ENCODE measurements at places on chromosomes 5 and 9.
A peak's percentile ranks its signal among the peaks of the same experiment; 100 is the strongest.

DNA sequence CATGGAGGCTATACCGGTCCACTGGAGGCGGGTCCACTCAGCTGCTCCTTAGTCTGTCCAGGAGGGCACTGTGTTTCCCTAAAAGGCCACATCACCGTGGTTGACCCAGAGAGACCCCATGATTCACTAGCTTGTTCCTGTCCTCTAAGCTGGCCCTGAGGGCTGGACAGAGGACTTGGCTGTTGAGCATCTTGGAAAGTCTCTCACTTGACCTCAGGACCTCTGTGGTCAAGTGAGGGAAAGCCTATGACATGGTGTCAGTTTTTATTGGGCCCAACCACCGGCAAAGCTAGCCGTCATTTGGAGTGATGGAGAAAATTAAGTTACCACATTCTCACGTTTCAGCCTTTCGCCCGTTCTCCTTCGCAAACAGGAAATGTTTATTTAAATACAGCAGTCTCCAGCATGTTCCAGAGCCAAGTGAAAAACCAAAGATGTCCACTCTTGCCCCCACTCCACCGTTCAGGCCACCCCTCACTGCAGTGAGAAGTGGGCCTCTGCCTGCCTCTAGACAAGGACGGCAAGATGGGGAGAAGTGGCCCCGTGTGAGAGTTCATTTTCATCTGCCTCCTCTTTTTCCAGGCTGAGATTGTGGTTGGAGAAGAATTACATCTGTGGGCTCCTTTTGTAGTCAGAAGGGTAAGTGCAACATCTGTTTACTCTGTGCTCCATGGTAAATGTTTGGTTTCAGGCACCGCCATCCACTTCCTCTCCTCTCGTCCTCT, 4.4 kb downstream of the SLIT3 start:
- DNase-seq, result no peak

- DNase-seq, result no peak
Measured at GRCh38 chr5:62824936-62825335, 246.3 kb downstream of the LRRC70 start.

DNA sequence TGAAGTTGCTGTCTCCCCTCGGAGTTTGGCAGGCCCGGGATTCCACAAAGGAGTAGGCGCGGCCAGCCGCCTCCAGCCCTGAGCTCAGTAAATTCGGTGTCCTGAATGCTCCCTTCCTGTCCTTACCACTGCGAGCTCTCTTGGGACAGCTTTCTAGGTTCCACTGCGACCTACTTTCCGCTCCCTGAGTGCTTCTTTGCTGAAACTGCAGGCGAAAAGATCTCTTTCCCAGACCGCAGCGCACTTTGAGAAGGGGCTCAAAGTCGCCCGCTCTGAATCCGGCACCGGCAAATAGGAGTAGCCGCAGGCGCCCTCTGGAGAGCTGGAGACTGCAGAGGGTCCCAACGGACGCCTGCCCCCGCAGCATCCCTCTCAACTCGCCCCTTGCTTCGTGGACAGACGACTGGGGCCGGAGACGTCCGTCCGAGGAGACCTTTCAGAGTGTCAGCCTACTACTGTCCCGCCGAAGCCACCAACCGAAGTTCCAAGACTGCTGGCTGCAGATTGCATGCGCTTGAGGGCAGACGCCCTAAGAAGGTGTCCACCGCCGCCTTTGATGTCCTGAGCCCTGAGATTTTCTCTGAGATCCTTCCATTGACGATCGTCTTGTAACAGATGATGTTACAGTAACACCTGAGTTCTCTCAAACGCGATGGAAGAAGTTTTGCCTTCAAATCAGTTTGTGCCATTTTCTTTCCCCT, 96.0 kb downstream of the ANXA2R start:
- DNase-seq, result no peak

- DNase-seq, result peak; percentile 43
Measured at GRCh38 chr9:21813575-21814473, 11.4 kb downstream of the MTAP start.

DNA sequence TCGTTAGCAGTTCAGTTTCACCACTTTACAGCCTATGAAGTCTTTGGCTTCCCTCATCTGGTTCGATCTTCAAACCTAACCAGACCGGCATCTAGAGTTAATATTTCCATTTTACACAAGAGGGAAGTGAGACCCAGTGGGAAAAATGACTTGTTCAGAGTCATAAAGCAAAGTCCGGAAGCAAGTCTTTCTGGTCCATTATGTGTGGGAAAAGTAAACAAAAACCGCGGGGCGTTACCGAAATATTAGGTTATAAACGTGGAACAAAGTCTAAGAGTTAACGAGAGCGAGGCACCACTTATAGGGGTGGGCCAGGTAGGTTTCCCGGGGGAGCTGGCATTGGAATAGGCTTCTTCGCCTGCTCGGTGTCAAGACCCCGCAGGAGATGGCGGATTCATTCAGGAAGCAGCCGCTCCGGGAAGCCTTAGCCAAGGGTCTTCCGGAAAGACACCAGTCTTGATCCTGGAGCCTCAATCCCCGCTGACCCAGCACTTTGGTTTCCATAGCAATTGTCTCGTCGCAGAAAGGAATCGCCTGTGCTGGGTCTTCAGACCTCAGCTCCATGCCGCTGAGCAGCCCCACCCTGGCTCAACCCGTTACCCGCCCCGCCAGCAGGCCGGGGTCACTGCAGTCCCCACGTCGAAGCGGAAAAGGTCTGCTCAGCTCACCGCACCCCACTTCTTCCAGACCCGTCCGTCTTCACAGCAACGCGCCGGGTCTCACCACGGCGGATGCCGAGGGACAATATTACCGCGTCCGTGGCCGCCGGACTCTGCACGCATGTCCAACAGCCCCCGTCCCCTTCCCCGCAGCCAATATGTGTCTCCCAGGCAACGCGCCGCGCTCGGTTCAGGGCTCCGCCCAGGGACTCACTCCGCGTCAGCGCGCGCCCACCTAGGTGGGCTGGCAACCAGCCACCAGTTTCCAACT, at the start of gene C5orf52:
Gene C5orf52 (plus strand): TSS at position 872 of the 930 bp plus-strand sequence. CDS start 82 bp downstream, outside the sequence.
- DNase-seq, result no peak

GRCh38 chr5:178576591-178577351, 13.4 kb downstream of the COL23A1 start:
- no peak for DNase-seq

- no peak for DNase-seq
Measured at GRCh38 chr5:171842777-171843328, 57.2 kb downstream of the SMIM23 start.

DNA sequence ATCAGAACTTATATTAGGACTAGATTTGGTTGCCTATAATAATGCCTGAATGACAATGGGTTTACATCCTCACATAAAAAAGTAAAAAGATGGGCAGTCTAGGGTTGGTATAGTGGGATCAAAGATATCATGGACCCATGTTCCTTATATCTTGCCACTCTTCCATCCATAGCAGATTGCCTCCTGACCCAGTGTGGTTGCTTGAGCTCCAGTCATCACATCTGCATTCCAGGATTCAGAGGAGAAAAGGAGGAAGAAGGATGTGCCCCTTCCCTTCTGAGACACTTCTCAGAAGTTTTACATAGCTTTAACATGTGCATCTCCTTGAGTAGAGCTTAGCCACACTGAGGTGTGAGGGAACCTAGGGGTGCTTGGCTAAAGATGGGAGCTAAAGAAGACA, 22.9 kb downstream of the RALGPS1 start:
- DNase-seq, result no peak

DNA sequence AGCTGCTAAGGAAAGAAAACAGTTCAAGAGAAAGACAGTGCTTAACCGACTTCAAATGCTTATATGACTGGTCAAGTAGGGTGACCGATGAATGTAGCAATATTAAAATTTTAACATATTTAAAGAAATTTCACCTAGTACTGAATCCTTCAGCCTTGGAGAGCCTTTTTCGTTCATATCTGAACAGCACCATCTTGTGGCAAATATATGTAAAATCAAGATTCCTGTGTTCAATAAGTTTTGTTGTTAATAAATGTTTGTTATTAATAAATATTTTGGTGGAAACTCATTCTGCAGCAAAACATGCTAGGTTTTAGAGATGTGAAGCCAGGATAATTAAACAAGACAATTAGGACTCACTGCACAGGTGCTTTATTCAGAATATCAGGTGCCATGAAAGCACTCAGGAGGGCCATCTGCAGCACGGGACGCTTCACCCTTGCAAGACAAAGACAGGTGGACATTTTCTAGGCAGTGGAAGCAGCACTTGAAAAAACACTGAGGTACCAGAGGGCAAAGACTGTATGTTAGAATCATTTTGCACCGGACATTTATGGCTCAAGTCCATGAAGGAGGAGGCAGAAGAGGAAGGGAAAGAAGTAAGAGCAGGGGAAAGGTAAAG, 15.6 kb downstream of the TICAM2 start:
- no peak for DNase-seq

- peak; percentile 28 for DNase-seq
Measured at GRCh38 chr5:135203593-135204036, 169.6 kb upstream of the PITX1 start.

GRCh38 chr9:107874591-107875369, 385.2 kb upstream of the KLF4 start:
- no peak for DNase-seq

DNA sequence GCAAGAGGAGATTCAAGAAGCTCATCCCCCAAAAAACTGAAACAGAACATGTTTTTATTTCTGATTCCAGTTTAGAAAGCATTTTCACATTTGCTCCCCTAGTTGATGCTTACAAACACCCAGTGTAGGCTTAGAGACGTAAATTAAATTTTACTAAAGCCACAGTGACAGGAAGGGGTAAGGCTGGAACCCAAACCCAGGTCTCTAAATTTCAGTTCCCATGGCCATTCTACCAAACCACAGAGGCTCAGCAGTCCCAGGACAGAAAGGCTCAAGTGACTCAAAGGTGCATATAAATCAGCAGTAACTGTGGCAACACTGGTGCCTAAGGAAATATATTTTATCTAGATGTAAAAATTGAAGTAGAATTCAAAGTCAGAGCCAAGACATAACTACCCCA, 128.7 kb downstream of the CEP120 start:
- DNase-seq, result no peak

- no peak for DNase-seq
Measured at GRCh38 chr5:158056130-158056825, 197.3 kb upstream of the CLINT1 start.

DNA sequence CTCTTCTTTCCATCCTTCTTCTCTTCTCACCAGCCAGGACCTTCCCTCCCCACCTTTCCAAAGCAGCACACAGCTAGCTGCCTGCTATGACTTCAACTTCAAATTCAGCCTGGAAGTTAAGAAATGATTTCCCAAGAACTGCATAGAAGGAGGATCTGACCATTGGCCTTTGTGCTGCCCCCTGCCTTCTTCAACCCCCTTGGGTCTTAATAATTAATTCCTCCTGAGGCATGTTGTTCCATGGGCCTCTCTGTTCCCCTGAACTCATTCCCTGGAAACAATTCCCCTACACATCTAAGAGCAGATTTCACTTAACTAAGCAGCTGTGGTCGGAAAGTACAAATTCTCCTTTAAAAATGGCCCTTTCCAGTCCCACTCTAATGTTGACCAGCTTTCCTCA, 62.4 kb downstream of the ADAMTS12 start:
- DNase-seq, result no peak

DNA sequence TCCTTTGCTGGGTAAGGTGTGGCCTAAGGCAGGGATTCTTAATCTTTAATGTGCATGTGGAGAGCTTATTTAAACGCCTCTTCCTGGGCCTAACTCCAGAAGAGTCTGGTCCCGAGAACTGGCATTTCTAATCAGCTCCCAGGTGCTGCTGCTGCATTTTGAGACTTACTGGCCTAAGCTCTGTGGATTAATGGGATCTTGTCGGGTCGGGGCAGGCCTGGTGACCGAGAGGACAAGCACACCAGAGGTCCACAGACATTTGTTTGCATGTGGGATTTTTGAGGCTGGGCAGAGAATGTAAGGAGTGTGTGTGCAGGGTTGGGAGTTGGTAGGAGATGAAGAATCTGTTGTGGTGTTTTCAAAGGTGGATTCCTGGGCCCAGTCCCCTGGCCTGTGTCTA, 95.0 kb upstream of the DAP start:
- DNase-seq, result no peak

DNA sequence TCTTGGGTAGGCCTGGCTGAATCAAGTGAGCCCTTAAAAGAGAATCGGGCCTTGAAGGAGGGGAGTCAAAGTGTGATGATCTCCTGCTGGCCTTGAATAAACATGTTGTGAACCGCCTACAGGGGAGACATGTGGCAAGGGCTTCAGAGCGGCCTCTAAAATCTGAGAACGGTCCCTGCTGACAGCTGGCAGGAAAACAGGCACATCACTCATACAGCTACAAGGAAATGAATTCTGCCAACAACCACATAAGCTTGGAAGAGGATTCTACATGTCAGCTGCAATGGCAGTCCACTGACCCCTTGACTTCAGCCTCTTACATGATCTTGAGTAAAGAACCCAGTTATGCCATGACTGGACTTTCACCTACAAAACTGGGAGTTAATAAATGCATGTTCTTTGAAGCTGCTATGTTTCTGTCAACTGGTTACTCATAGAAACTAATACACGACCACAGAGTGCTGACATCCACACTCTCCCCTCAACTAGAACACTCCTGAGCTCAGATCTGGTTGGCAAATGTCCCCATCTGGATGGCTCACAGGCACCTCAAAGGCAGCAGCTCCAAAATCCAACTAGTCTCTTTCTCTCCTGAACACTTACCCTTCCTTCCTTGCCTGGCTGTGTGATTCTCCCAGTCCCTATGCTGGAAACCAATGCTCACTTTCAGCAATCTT, 333.1 kb downstream of the ASTN2 start:
- no peak for DNase-seq

- no peak for DNase-seq
Measured at GRCh38 chr5:72506158-72506549, 1.1 kb downstream of the ZNF366 start.

DNA sequence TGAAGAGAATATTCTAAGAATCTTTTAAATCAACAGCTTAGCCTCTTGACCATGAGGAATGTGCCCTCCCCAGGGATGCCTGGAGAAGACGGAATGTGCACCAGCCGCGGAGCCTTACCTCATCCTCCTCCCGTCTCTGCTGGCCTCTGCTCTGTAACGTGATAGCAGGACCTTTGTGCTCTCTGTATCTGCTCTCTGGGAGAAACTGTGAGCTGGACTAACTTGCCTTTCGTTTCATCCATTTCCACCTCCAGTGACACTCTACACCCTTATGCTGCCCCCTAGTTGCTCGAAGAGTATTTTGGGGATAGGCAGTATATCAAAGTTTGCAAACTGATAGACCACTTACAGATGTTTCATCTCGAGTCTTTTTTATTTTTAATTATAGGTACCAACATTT, 141.4 kb downstream of the NPR3 start:
- DNase-seq, result no peak

GRCh38 chr9:76444322-76444929, 14.6 kb upstream of the GCNT1 start:
- DNase-seq, result no peak

- DNase-seq, result no peak
Measured at GRCh38 chr5:1409381-1410110, 35.7 kb downstream of the SLC6A3 start.

DNA sequence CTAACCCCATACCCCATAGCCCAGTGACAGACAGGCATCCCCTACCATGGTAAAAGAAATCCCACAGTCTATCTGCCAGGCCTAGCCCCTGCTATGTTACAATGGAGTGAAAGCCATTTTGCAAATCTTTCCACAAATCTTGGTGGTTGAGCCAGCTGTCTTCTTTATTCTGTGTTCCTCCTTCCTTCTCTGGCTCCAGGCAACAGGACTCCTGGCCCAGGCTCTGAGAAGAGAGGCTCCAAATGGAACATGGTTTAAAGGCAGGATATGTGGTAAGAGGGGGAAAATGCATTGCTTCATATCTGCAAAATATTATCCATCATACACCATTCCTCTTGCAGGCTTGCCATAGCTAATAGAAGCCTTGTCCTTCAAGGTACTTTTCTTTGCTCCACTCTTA, 25.2 kb downstream of the FGF1 start:
- DNase-seq, result no peak

All from D341Med (cell line).